ENCODE measurements at places on chromosomes 3 and 15.

GRCh38 chr15:72184165-72184811 is 13.3 kb downstream of the GRAMD2A start:
- DNase-seq: peak; percentile 66

- DNase-seq: no peak
Measured at GRCh38 chr3:168531116-168531515, 435.4 kb upstream of the GOLIM4 start.

DNA sequence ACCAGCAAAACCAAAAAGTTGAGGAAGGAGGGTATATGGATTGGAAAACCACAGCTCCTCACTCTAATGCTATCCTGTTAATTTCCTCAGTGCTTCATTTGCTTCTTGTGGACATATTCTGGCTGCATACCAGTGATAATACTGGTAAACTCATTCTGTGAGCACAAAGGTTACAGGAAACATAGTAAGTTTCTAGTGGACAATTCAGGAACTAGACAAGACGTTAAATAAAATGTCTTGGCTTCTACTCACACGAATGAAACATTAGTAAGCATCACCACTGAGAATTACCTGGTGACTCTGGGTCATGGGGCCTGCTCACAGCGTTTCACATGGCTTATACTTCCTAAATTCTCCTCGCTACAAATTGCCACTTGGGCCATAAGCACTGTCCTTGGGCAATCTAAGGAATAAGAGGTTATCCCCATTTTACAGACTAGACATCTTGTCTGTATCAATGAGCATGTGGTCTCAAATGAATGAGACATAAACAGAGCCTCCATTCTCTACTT is 20.1 kb upstream of the PPIB start:
- DNase-seq: no peak

- no peak for DNase-seq
Measured at GRCh38 chr15:75353604-75354003, 6.8 kb downstream of the NEIL1 start.

DNA sequence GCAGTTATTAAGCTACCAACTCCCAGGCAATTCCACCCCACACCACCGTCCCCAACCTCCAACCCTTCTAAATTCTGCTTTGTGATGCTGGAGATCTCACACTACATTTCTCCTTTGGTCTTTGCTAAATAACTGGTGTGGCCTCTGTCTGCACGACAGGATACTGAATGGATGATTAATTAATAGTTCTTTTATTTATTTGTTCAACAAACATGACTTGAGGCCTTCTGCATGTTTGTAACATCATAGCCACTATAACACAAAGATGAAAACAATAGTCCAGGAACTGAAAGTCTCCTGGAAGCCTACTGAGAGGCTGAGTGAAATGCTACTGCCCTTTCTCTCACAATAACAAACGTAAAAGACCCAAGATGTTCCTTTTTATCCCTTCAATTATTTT is 609.5 kb upstream of the UBE2E2 start:
- DNase-seq: no peak

DNA sequence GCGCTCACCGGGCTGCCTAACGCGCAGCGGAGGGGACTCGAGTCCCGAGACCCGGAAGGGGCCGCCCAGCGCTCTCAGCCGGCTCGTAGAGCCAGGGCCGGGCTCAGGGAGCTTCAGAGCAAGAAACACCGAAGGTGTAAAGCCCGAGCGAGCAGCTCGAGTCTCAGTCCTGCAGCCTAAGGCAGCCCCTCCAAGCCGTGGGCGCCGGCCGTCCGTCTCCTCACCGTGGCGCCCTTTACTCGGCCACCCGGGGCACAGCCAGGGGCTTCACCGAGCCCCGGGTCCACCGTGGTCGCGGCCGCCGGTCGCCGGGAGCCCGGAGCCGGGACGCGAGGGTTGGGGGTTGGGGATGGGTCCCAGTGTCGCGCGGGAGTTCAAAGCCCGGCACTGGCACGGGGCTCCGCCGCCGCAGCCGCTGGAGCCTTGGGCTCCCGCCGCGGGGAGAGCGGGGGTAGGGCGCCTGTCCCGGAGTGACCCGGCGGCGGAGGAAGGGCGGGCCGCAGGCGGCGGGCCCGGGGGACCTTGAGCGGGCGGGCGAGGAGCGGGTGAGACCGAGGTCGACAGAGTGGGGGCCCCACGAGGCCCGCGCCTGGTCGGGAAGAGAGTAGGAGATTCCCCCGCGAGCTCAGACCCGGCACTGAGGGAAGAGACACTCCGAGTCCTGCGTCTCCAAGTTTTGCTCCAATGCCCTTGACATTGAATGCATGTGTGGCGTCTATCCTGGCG is 26.9 kb upstream of the THRB start:
- peak; percentile 59 for DNase-seq

DNA sequence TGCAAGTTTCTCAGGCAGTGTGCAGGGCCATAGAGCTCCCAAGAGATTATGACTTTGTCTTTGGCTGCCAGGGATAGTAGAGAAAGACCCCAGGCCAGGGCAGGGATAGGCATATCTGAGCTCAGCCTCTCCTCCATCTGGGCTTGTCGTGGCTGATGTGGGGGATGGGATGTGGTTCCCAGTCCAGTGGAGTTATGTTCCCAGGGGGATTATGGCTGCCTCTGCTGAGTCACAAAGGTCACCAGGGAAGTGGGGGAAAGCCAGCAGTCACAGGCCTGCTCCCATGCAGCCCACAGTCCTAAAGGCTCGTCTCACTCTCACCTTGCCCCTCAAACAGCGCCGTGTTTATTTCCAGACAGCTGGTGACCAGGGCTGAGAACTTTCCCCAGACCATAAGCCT is 354.9 kb downstream of the SI start:
- DNase-seq: peak; percentile 17

DNA sequence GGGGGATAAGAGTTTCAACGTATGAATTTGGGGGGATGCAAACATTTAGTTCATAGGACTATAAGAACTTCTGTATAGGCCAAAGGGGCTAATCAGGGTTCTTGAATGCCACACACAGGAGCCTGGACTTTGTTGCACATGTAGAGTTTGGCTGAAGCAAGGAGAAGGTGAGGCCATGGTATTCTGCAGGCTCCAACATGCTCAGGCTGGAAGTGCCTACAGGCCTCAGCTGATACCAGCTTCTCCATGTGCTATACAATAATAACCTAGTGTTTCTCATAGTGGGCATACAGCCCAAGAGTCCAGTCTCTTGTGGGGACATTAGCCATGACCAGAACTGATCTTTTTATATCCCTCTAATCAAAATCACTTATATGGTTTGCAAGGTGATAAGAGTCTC is 399.7 kb upstream of the MCTP2 start:
- DNase-seq: no peak

GRCh38 chr3:148625095-148625736 is 72.5 kb upstream of the AGTR1 start:
- DNase-seq: no peak

DNA sequence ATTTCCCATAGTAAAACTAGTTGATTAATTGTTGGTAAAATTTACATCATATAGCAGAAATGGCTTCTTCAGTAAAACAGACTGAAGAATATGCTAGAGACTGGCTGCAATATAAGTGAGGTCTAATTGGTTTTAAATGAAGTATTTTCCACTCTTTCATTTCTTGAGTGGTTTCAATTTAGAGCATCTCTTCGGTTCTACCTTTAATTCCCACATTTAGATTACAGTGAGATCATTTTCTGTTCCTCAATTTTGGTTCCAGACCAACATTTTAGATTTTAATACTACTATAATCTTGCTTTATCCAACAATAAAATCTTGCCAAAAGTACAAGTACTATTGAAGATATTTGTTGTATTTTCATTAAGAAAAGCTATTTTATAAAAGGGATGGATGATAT is 1.0 kb upstream of the LRCH3 start:
- DNase-seq: no peak

GRCh38 chr15:75008221-75008625 is 12.9 kb downstream of the SCAMP5 start:
- DNase-seq: no peak

GRCh38 chr15:100174159-100174903 is 167.4 kb downstream of the ADAMTS17 start:
- no peak for DNase-seq

DNA sequence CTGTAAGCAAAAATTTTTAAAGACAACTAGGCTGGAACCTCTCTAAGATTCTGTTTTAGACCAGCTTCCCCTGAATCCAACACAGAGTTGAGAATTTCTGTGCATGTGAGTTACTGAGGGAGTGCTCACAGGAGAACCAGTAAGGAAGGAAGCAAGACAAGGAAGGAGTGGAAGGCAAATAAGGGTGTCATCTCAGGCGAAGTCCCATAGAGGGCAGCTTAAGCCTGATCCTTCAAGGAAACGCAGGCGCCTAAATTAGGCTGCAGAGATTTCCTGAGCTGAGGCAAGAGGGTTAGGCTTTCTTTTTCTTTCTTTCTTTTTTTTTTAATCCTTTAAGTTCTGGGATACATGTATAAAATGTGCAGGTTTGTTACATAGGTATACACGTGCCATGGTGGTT is 36.2 kb upstream of the COL6A6 start:
- DNase-seq: no peak

GRCh38 chr15:78974272-78974918 is 29.5 kb upstream of the CTSH start:
- no peak for DNase-seq

DNA sequence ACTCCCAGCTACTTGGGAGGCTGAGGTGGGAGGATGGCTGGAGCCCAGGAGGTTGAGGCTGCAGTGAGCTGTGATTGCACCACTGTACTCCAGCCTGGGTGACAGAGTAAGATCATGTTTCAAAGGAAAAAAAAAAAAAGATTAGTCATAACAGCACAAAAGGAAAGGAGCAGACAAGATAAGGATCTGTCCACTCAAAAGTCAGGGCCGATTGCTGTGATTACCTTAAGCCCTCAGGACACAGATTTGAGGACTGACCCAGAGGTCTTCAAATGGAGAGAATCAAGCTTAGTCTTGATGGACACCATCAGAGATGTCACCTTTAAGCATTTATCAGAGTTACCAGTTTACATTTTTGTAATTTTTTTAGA is 23.9 kb upstream of the HEG1 start:
- DNase-seq: no peak

GRCh38 chr3:177657243-177657642 is 460.0 kb upstream of the TBL1XR1 start:
- DNase-seq: no peak

- no peak for DNase-seq
Measured at GRCh38 chr15:100651253-100651652, 48.9 kb downstream of the ASB7 start.

- DNase-seq: peak; percentile 71
Measured at GRCh38 chr3:11059090-11059798, 66.7 kb downstream of the SLC6A1 start.

DNA sequence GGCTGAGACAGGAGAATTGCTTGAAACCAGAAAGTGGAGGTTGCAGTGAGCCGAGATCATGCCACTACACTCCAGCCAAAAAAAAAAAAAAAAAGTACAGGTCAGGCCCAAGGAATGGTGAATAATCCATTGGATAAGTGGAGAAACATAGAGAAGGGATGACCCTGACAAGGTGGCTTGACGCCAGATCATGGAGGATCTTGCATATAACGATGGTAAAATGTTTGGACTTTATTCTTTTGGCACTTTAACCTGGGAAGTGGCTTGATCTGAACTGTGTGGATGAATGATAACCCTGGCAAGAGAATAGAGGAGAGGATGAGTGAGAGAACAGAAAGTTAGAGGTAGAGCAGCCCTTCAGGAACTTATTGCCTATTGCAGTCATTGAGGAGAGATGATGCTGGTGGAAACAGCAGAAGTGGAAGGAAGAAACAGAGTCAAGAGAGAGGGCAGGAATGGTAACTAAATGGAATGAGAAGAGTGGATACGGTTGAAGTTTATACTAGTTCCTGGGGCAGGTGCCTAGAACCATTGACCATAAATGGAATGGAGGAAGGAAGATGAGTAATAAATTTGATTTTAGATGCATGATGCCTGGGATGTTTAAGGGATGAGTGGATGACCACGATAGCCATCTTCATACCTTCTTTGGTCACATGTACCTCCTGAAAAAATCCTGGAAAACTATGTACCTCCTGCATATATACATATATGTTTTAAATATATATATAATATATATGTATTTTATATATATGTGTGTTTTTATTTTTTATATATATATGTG is 57.8 kb downstream of the BLM start:
- no peak for DNase-seq

All from glutamatergic neuron (in vitro differentiated cells).